ENCODE measurements at places on chromosomes 7 and 10.

DNA sequence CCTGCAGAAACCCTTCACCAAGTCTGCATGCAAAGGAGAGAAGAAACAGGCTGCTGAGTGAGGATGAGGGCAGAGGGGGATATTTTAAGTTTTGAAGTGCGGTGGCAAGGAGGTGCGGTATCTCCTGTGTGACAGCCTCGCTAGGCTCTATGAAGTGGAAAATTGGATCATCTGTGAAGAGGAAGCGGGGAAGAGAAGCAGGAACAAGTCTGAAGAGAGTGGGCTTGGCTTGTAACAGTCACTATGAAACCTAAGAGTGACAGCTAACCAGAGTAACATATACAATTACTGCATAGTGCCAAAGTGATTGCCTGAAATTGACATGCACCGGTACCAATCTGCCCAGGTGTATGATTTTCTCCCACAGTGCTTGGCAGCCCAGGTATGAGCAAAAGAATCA, 287.5 kb upstream of the KLF14 start:
- DNase-seq: no peak

DNA sequence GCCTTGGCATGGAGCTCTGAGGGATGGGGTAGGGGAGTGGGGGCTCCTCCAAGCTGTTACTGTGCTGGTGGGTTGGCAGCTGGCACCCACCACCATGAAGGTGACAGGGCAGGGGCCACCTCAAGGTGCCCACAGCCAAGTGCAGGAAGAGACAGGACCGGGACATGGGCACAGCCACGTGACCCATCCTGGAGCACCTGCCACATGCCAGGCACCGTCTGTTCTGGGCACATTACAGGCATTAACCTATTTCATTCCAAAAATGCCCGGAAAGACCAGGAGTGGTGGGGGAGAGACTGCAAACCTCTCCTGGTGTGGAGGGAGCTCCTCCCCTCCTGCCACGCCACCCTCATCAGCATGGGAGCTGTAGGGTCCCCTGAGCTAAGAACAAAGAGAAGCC, 56.7 kb downstream of the CAMK2B start:
- DNase-seq: no peak

GRCh38 chr7:142391191-142391992, 133.5 kb upstream of the PRSS58 start:
- DNase-seq: no peak

DNA sequence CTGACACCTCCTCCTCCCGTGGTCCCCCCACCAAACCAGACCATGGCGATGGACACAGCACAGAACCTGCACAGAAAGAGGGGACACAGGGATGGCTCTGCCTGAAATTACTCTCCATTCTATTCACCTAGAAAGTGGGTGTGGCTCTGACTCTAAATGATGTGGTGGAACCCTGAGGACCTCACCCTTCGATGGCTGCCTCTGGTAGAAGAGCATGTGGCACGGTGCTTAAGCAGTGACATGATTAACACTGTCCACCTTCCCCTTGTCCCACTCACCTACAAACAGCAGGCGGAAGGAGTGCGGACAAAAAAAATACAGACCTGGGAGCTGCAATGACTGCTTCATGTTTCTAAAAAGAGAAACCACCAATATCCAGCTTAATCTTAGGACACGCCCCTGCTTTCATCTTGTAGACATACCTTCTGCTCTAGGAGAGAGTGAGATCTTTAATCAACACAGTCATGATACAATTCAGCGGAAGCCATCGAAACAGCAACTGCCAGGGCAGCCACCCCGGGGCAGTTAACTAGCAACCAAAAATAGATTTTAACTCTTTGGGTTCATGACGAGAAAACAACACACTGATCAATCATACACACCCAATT, 11.4 kb downstream of the JCAD start:
- DNase-seq: no peak

DNA sequence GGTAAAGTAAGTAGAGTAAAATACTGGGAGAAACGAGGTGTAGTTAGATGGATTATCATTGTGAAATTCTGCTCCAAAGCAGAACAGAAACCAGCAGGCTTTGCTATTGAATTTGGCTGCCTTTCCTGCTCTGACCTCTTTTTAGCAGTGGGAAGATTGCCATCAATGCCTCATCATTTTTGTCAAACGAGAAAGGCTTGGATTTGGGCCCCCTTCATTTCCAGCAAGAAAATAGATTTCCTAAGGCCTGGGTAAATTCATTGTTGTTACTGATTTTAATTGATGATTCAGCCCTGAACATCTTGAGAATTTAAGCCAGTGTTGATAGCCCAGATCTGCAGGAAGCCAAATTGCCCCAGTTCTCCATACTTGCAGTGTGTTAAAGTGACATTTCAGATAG, 35.2 kb upstream of the ASAH2 start:
- no peak for DNase-seq

DNA sequence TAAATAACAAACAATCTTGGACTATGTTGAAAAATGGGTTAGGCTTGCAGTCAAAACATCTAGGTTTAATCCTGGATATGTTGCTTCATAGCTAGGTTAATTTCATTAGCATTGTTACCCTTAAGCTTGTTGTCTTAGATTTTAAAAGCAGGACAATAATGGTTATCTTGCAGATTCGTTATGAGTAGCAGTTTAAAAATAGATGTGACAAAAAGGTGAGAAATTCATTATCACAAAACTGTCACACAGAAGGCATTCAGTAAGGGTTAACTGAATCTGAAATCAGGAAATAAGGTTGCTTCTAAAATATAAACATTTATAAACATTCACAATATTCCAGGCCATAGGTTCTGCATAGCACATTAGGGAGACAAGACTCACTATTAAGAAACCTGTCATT, 429.2 kb upstream of the ETV1 start:
- DNase-seq: no peak

DNA sequence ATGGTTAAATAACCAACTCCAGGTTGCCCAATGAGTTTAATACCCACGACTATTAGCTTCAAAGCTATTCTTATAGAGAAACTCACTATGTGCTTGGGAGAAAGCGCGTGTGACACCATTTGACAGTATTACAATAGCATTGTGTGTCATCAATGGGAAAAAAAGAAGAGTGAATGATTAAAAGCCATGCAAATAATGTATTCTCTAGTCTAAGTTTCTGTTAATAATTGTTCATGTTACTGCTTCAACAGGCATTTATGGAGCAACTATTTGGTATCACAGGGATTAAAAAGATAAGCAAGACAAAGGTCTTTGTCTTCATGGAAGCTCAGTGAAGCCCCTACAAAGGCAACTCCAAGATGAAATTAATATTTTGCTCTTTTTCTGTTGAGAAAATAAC, 47.2 kb downstream of the CAV1 start:
- no peak for DNase-seq

- DNase-seq: no peak
Measured at GRCh38 chr10:119131512-119132240, 27.8 kb downstream of the DENND10 start.

GRCh38 chr10:44723619-44724325, 187.4 kb upstream of the TMEM72 start:
- DNase-seq: no peak

DNA sequence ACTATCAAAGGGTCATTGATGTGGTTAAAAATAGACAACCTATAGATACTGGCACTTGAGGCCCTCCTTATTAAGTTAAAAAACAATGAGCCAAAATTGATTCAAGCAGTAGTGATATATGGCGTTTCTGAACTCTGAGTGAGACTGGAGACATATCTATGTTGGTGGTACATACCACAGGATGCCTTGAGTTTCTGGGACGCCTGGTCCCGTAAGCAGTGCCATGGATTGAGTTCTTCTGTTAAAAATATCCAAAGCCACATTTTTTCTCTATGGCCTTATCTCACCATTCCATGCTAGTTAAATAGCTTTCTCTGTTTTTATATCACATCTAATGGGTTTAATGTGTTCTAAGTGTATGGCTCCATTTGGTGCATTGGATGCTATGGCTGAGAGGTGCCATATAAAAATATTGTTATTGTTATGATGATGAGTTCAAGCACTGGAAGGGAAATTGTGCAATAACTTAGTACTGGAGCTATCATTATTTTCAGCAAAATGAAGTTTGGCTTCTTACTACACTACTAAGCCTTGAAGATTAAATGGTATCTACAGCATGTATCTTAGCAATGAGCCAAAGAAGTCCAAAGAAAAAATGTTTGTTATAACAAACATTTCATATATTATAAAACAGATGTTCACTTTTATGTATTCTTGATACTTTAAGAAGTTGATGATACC, 713.9 kb downstream of the SUGCT start:
- no peak for DNase-seq

- no peak for DNase-seq
Measured at GRCh38 chr7:80611353-80611752, 27.1 kb upstream of the CD36 start.

- DNase-seq: no peak
Measured at GRCh38 chr7:130973637-130974036, 239.6 kb upstream of the KLF14 start.

GRCh38 chr7:114972567-114972966, 50.7 kb downstream of the MDFIC start:
- DNase-seq: no peak

- no peak for DNase-seq
Measured at GRCh38 chr7:41576166-41576565, 126.7 kb downstream of the INHBA start.

GRCh38 chr7:88203401-88203800, 16.4 kb downstream of the SRI start:
- DNase-seq: no peak

- DNase-seq: no peak
Measured at GRCh38 chr7:81394029-81394428, 375.8 kb downstream of the HGF start.

DNA sequence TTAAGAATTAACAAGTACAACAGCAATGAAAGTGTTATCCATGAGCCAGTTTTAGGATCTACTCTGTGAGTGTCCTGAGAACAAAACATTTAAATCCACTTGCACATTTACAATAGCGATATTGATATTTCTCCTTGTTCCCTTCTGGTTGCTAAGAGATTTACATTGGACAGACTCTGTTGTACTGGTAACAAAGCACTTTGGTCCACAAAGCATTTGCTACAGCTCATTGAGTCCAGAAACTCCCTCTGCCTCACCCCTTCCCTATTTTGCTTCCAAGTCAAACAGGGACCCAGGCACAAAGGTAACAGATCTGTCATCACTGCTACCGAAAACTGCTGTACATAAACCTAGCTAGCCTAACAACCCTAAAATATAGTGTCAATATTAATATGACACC, 2.1 kb downstream of the ANK3 start:
- DNase-seq: no peak

GRCh38 chr7:150973571-150974451, 4.3 kb downstream of the KCNH2 start:
- no peak for DNase-seq

GRCh38 chr7:32586291-32587221, 91.3 kb downstream of the AVL9 start:
- peak; percentile 85 for DNase-seq

- no peak for DNase-seq
Measured at GRCh38 chr7:143467724-143468123, 9.9 kb upstream of the TAS2R41 start.

- no peak for DNase-seq
Measured at GRCh38 chr10:2994221-2994961, 73.0 kb upstream of the PFKP start.

GRCh38 chr10:116138897-116139296, 134.1 kb downstream of the GFRA1 start:
- DNase-seq: no peak

DNA sequence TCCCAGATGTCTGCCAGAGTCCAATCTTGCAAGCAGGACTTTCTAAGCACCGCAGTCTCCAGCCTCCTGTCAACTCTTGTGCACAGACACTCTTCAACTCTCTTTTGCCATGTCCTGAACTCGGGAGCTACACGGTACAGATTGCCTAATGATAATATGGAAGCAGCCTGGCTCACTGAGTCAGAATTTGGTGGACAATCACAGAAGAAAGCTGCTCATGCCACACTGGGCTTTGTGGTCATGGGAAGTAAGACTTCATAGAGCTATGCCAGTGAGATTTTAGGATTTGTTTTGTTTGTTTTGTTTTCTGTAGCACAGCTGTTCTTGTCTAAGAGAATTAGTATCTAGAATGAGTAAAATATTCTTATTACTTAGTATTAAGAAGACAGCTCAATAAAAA, 144.1 kb upstream of the PRSS58 start:
- no peak for DNase-seq

DNA sequence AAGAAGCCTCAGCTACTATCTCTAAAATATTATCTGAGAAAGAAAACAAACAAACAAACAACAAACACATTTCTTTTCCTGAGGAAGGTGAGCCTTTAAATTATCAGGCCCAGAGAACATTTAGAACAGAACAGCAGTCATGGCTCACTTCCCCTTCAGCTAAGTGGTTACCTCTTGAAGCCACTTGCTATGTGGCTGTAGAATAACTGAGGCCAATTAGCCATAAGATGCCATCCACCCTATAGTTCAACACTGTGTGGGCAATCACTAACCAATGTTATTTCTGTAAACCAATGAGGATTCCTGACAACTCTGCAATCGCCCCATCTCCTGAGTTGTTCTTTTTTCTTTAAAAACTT, 3.7 kb upstream of the UPP1 start:
- no peak for DNase-seq

DNA sequence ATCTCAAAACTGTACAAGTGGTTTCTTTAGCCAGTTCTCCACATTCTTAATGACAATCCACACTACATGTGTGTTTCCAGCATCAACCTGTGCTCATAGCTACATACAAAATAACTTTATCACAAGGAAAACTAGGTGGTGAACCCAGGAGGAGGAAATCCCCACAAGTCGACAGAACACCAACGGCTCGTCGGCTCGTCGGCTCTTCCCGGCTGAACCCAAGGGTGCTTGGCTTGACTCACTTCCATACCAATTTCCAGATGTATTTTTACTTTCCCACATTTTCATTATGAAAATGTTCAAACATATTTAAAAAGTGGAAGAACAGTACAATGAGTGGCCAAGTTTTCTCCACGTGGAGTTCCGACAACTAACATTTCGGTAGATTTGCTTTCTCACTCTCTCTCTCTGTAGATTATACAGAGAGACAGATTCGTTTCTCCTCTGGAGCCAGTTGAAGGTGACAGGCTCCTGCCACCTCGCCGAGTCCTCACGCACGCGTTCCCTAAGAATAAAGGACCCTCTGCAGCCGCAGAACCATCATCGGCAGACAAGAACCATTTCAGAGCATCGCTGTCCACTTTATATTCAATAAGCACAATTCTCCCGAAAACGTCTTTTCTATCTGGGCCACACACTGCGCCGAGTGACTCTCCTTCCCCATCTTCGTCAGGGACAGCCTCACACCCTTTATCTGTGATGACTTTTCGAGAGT, 53.3 kb downstream of the DIP2C start:
- no peak for DNase-seq

GRCh38 chr10:59075576-59075975, 100.9 kb upstream of the PHYHIPL start:
- DNase-seq: no peak

Data from glomerular endothelial cell (primary cell).